Testis (tissue), 5 donors: ENCODE measurements at places on chromosomes 11 and 22.

- DNase-seq = no peak
These were observed 9.0 kb downstream of the SYT12 start for GRCh38 chr11:67031791-67032561.

DNA sequence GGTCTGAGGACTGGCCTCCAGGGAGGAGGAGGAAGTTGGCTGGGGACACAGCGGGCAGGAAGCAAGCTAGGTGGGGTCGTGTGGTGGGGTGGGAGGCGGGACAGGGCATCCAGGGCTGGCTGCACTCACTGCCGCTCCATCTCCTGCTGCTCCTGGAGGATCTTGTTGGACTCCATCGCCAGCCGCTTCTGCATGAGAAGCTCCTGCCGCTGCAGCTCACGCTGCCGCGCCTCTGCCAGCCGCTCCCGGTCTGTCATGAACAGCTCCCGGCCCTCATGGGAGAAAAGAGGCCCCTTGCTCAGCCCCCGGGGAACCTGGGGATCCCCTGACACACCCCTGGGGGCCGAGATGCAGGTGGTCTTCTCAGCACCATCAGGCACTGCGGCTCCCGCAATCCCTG, 21.6 kb downstream of the USH1C start:
- DNase-seq = no peak

- peak; percentile 8 for DNase-seq
These were observed 7.9 kb downstream of the INPPL1 start for GRCh38 chr11:72232260-72233055.

DNA sequence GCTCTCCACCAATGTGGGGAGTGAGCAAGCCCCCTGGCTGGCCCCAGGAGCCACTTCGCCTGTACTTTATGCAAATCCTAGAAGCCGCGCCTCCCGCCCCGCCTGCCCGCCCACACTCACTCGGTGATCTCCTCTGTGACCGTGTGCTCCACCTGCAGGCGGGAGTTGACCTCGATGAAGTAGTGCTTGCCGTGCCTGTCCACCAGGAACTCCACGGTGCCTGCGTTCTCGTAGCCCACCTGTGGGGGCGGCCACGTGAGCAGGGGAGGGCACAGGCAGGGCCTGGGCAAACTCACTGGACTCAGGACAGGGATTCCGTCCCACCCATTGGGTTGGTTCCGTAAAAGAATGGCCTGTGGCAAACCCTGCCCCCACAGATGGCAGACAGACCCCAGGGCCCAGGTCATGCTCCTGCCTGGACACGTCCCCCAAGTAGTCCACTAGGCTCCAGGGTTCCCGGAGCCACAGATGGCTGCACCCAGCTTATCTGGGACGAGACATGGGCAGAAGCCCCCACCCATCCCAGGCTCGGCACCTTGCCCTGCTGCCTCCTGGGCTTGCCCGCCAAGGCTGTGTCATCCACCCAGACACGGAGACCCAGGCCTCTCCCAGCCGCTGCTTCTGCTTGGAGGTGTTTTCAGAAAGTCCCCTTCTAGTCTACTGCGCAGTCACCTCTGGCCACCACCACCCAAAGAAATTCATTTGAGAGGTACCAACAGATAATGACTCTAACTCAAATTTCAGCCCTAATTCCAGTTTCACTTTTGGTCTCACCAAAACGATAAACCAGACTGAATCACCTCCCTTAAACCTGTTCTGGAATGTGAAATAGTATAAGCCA, 12.1 kb downstream of the LRFN4 start:
- no peak for DNase-seq

- DNase-seq = peak; percentile 92
These were observed 2.9 kb upstream of the GGT5 start for GRCh38 chr22:24247564-24248344.

DNA sequence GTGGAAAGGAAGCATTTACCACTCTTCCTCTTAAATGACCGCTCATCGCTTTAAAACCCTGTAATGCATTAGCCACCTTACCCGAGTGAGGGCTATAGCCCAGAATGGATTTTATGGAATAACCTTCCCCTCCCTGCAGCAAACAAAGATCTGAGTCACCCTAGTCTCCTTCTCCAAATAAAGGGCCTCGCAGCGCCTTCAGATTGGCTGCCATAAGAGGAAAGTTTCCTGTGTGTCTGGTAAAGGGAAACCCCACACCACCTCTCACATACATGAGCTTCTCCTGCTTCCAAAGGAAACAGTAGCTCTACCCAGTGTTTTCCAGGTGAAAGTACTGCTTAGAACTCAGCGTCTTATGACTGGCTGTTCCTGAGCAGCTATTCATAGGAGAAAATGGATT, 47.8 kb downstream of the PPP2R1B start:
- no peak for DNase-seq

- DNase-seq = no peak
These were observed 132.2 kb upstream of the PITPNB start for GRCh38 chr22:28051091-28051786.
